ENCODE measurements at places on chromosomes 6 and 20.

DNA sequence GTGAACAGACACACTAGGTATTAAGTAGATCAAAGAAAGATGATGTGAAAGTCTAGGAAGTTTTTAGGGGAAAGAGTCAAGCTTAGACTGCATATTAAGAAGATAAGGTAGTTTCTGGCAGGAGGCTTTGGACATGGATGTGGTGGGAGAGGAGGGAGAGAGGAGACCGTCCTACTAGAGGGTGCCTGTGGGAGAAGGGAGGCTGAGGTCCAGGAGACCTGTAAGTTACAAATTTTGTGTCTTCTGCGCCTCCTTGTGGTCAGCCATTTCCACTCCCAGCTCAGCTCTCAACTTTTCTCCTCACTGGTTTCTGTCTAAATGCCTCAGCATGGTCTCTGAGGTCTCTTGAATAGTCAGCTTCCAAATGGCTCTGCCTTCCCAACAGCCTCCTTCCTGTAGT is 193.5 kb downstream of the UNC5CL start:
- peak; percentile 52 for DNase-seq

DNA sequence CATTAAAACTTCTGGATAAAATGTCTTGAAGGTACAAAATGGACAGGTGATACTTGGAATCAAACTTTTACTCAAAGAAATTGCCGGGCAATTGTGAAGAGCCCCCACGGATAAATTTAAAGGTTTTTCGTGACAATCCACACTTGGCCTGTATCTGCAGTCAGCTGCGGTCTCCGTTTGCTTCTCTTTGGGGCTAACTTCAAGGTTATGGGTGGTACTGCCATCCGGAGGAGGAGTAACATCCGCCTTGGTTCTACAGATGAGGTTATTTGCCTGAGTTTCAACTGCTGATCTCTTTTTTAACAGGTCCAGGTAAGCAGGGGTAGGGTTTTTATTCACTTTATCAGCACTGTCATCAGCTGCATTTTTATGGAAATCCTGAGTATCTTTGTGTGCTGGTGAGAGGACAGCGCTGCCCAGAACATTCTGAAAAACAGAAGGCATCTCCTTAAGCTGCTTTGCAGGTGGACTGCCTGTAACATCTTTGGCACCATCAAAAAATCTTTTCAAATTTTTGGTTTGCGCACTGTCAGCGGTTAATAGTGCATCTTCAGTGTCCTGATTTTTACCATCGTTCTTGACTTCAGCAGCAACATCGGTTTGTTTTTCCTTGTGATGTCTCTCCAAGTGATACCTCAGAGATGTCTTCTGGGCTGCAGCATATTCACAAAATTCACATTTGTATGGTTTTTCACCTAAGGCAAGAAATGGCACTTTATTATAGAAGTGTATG is 16.9 kb downstream of the ZNF217 start:
- no peak for DNase-seq

DNA sequence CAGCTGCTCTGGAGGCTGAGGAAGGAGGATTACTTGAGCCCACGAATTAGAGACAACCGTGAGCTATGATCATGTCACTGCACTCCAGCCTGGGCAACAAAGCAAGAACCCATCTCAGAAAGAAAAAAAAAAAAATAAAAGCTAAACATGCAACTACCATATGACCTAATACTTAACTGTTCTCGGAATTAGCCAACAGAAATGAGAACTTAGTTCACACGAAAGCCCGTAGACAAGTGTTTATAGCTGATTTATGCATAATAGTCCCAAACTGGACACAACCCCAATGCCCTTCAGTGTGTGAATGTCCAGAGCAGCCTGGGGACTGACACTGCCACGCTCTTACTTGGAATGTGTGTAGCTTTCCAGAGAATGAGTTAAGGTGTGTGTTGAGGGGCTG is 211.5 kb upstream of the PROKR2 start:
- DNase-seq: no peak

DNA sequence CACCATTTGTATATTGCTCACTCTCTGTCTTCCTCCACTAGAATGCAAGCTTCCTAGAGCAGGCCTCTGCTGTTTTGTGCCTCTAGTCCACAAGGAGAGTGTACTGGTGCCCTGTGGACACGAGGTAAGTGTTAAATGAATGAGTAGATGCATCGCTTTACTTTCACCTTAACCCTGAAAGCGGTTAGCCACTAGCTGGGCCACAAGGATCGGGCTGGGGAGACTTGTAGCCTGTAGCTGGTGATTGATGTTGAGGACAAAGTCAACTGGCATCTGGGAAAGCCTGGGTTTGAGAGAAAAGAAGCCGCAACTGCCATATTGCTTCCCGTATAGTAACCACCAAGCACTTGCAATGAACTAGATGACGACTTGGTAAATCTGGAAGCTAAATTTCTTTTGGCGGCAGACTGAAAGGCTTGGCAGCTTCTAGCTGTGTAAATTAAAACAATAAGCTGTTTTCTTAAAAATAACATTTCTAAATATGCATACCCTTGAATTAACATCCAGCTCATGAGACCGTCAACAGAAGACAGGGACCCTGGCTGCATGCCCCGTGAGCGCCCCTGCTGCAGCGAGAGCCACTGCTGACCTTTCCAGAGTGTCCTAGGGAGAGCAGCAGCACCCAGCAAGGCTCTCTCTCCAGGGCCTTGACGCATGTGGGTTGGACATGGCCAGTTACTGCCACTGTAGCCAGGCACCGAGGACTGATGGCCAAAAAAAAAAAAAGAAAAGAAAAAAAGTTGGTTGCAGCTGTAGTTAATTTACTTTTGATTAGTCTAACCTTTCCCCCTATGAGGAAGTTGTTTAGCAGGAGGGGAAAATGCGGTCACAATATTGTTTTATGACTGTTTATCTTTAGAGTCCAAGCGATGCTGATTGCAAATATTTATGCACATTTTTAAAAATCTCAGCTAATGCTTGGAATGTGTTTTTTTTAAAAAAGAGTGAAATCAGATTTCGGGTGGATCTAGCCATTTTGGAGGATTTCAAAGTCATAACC is 315.1 kb downstream of the TFAP2C start:
- DNase-seq: no peak

- no peak for DNase-seq
Measured at GRCh38 chr20:19631410-19631809, 126.6 kb upstream of the RIN2 start.

- DNase-seq: no peak
Measured at GRCh38 chr6:15501826-15502445, 160.9 kb downstream of the DTNBP1 start.

DNA sequence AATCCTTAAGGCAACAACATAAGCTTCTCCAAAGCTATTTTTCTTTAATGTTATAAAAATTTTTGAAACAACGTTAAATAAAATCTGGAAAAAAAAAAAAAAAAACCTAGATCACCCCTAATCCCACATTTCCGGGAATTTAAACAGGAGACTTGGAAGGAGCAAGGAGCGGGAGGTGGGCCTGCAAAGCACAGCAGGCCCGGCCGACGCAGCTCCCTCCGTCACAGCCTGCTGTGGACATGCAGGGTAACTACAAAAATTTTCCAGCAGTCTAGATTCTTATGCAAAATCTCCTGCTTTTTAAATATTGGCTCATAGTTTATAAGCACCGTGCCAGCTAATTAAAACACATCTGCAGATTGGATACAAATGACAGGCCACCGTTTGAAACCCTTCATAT is 23.5 kb downstream of the FOXF2 start:
- DNase-seq: no peak
